ENCODE measurements at places on chromosomes 7 and 10.

- no peak for DNase-seq
Observed at GRCh38 chr7:105816954-105817615, 59.3 kb downstream of the ATXN7L1 start.

DNA sequence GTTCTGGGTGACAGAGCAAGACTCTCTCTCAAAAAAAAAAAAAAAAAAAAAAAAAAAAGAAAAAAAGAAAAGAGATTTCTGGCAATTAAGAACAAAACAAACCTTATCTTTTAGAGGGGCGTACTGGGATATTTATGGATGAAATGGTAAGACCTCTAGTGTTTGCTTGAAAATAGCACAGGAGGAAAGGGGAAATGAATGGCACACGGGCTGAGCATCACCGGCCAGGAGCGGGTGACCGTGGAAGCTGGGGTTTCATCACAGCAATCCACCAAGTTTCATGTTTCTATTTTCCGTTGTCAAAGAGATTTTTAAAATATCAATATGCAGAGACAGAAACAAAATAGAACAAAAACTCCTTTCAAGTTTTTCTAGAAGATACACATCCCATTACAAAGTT lies 105.6 kb downstream of the SVIL start:
- no peak for DNase-seq

GRCh38 chr7:141486959-141487358 lies 64.3 kb upstream of the AGK start:
- DNase-seq: no peak

GRCh38 chr10:49089152-49089551 lies 26.2 kb downstream of the VSTM4 start:
- no peak for DNase-seq

DNA sequence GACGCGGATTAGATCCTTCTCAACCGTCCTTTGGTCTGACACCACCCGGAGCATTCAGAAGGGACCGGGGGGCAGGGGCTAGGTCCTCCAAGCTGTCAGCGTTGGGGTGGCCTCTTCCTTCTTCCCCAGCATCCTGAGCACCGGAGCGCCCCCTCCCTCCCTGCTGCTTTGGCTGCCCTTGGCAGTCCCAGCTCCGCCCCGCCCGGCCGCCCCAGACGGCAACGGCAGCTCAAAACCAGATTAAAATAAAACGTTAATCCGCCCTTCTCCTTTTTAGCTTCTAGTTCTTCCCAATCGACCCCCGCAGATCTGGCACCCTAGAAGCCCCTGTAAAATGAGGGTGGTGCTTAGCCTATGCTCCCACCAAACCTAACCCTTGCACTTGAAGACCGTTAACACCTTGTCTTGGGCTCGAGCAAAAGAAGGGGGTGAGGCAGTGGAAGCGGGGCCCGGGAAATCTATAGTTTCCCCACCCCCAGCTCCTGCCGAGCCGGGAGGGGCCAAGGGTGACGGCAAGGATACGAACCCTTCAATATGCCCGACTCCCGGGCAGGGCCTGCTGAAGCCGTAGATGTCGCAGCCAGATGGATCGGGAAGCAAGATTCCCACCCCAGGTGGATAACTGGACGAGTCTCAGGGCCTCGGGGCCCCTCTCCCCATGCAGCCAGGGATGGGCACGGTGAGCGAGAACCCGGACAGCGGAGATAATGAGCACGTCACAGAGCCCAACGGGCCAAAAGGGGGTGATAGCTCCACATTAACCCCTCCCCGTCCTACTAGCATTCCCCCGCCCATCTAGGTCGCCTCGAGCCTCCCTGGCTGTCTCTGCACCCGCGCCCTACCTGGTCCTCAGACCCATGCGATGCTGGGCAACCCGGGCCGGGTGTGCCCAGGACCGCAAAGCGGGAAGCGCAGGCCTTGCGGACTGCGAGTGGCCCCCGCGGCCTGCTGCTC lies 169.7 kb downstream of the NRF1 start:
- DNase-seq: no peak

GRCh38 chr7:33816106-33816505 lies 89.2 kb upstream of the BMPER start:
- no peak for DNase-seq

DNA sequence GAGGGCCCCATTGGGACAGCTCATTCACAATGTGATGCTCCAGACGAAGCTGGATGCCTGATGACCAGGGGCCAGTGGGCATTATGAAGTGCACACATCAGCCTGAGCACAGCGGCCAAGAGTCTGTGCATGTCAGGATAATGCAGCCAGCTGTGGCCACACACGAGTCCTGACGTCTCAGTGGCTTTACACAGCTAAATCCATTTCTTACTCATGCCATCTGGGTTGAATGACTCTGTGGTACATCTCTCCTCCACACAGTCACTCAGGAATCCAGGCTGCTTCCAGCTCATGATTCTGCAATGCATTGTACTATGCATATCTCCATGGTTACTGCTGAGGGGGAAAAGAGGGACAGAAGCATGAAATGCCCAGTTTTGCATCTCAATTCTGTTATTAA lies 123.6 kb downstream of the PRLHR start:
- peak; percentile 49 for DNase-seq

- DNase-seq: peak; percentile 44
Observed at GRCh38 chr10:90819911-90820310, 37.9 kb downstream of the HTR7 start.

GRCh38 chr10:32413513-32413912 lies 32.4 kb upstream of the CCDC7 start:
- peak; percentile 57 for DNase-seq

DNA sequence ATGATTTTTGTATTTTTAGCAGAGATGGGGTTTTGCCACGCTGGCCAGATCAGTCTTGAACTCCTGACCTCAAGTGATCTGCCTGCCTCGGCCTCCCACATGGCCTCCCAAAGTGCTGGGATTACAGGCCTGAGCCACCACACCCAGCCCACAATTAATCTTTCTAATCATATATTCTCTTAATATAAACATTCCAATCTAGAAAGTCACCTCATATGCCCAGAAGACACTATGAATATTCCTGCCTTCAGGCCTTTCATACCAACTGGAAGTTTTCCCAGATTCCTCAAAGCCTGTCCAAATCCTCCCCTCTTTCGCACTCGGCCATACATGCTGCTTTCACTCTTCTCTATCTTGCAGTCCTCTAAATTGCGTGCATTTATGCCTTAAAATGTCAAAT lies 32.6 kb downstream of the PDZD8 start:
- DNase-seq: peak; percentile 82

GRCh38 chr10:48983648-48984351 lies 44.2 kb upstream of the LRRC18 start:
- DNase-seq: no peak

DNA sequence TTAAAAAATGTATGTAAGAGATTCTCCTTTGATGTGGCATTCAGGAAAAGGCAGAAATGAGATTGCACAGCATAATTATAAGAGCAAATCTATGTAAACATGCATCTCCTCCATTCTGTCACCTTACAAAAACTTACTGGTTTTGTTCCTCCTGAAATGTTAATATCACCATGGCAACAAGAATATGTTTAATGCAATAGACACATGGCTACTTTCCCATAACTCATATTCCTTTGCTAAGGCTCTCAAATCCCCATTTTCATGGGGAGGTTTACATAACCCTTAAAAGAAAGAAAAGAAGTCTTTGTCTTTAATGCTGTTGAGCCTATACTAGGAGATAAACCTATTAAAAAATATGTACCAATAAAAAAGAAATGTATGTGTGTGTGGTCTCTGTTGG lies 136.2 kb downstream of the ANK3 start:
- no peak for DNase-seq

DNA sequence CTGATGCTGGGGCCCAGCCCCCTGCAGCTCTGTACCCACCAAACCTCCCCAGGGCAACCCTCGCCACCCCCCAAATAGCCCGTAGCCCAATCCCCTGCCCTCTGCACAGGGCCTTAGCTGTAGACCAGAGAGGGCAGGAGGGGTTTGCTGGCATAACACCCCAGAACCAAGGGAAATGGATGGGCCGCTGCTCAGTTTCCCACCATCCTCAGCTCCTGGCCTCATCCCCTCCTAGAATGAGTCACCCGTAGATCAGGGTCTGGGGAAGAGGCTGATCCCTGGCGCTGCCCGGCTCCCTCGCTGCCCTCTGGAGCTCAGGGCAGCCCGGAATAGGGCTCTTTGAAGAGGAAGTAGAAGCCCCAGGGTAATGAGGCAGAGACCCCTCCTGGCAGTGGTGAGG lies 31.2 kb downstream of the LDB3 start:
- no peak for DNase-seq

DNA sequence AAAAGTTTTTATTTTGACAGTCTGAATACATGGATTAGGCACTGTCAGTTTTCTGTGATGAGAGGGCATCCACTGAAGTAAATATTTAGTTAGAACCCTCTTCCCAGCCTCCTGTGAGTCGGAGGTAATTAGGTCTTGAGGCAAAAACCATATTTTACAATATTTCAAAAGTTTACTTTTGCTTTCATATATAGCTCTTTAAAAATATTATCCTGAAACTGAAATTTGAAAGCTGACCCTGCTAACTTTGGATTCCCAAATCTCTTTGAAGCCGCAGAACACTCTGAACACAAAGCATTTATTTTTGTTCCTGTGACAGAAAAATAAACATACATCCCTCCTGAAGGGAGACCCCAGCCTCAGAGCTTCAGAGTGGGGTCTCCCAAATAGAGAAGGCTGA lies 317.4 kb downstream of the KIF20B start:
- no peak for DNase-seq

DNA sequence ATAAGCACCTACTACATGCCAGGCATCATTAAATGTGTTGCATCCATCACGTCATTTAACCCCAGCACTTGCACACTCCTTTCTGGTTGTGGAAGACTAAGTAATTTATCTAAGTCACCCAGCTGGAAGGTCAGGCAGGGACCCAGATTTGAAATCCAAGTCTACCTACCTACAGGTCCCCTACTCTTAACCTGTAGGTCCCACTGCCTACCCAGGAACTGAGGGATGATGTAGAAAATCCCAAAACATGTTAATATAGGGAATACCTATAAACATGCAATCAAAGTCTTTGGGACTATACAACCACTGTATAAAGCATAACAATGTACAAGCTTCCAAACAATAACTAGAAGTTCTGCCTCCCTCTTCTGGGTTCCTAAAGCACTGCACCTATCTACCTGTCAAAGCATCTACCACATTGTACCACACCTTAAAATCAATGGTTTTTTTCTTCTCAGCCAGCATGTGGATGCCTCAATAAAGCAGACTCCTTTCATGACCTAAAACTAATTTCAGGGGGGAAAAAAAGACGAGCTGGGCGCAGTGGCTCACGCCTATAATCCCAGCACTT lies 5.6 kb downstream of the IL6 start:
- peak; percentile 55 for DNase-seq

Data from cardiac fibroblast (primary cell).